A549 treated with Hydrocortisone at 1 μM for 4 hours (cell line): ENCODE measurements at places on chromosomes 2 and 18. TPM values are rescaled to one million over a fixed set of nuclear protein-coding genes. Genes with fewer than 3 reads are reported as not detected.

PMAIP1 gene
- 12.0 to 16.3 TPM (median 14.8 TPM) in 5 replicates for total RNA-seq

MC2R gene
- not detected in 5 replicates for total RNA-seq

PLGLB2 gene
- total RNA-seq, result 0.13 to 0.32 TPM (median 0.16 TPM) in 5 replicates

GRHL1 gene
- 0.72 to 1.2 TPM (median 0.84 TPM) in 5 replicates for total RNA-seq

ABCB11 gene
- 0.02 to 0.13 TPM (median 0.03 TPM) in 5 replicates for total RNA-seq

CIB4 gene
- 0.16 to 0.40 TPM (median 0.24 TPM) in 3 of 5 replicates, not detected in the others for total RNA-seq

GAL3ST2 gene
- total RNA-seq, result 0.18 to 0.25 TPM (median 0.23 TPM) in 5 replicates

SLC5A7 gene
- total RNA-seq, result not detected in 5 replicates

ABCG5 gene
- not detected in 5 replicates for total RNA-seq

REG3G gene
- not detected in 5 replicates for total RNA-seq

NT5DC4 gene
- total RNA-seq, result not detected in 5 replicates

CGREF1 gene
- total RNA-seq, result 6.9 to 8.5 TPM (median 7.6 TPM) in 5 replicates

PGAP1 gene
- 1.5 to 3.0 TPM (median 2.1 TPM) in 5 replicates for total RNA-seq

LCT gene
- total RNA-seq, result 0.02 to 0.05 TPM (median 0.05 TPM) in 5 replicates

CPO gene
- not detected in 5 replicates for total RNA-seq

SLC66A3 gene
- total RNA-seq, result 32.8 to 41.3 TPM (median 36.3 TPM) in 5 replicates

IL1F10 gene
- total RNA-seq, result not detected in 5 replicates

ABCG8 gene
- total RNA-seq, result 0.01 TPM in 1 of 5 replicates, not detected in the others

ANKRD36B gene
- 4.3 to 5.9 TPM (median 5.4 TPM) in 5 replicates for total RNA-seq

ARHGAP25 gene
- total RNA-seq, result 0.18 to 0.39 TPM (median 0.26 TPM) in 5 replicates

TMEFF2 gene
- total RNA-seq, result 0.17 to 0.40 TPM (median 0.32 TPM) in 5 replicates

MRO gene
- total RNA-seq, result 0.15 to 0.31 TPM (median 0.18 TPM) in 5 replicates

PTPRM gene
- 27.1 to 36.1 TPM (median 33.7 TPM) in 5 replicates for total RNA-seq

ZNF804A gene
- total RNA-seq, result not detected in 5 replicates

FRZB gene
- total RNA-seq, result 0.03 to 0.10 TPM (median 0.08 TPM) in 5 replicates

KIF5C gene
- 0.21 to 0.46 TPM (median 0.32 TPM) in 5 replicates for total RNA-seq

IER3IP1 gene
- 16.8 to 22.9 TPM (median 18.3 TPM) in 5 replicates for total RNA-seq

SERPINB4 gene
- total RNA-seq, result 0.09 to 0.25 TPM (median 0.18 TPM) in 4 of 5 replicates, not detected in the other

LAMA1 gene
- total RNA-seq, result 0.06 to 0.26 TPM (median 0.07 TPM) in 5 replicates

G6PC2 gene
- not detected in 5 replicates for total RNA-seq

IL36G gene
- total RNA-seq, result not detected in 5 replicates

PTPRN gene
- 1.0 to 1.5 TPM (median 1.2 TPM) in 5 replicates for total RNA-seq

SPR gene
- total RNA-seq, result 90.6 to 139 TPM (median 127 TPM) in 5 replicates

TBR1 gene
- total RNA-seq, result 0.03 to 0.07 TPM (median 0.04 TPM) in 4 of 5 replicates, not detected in the other
